Fibroblast of the conjunctiva (primary cell): ENCODE measurements at places on chromosomes 6 and 20.
A peak's percentile ranks its signal among the peaks of the same experiment; 100 is the strongest.

GRCh38 chr6:152642578-152643375 lies 5.6 kb upstream of the SYNE1 start:
- DNase-seq, result peak; percentile 32

DNA sequence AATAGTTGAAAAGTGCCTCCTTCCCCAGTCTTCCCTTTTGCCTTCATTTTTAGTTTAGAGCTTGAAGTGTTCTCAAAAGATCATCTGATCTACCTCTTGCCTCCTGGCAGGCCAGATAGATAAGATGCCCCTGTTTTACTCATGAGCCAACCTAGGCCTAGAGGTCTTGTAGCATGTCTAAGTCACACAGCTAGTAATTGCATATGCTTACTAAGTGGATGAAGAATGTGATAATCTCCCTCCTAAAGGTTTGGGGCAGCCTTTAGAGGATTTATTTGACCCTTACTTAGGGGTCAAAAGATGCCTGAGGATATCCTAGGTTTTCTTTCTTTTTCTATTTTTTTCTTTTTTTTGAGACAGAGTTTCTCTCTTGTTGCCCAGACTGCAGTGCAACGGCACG lies 2.1 kb downstream of the C6orf141 start:
- DNase-seq, result no peak

- no peak for DNase-seq
Measured at GRCh38 chr20:58038123-58038654, 190.3 kb downstream of the ANKRD60 start.

GRCh38 chr6:36150283-36150682 lies 20.0 kb downstream of the MAPK13 start:
- no peak for DNase-seq

DNA sequence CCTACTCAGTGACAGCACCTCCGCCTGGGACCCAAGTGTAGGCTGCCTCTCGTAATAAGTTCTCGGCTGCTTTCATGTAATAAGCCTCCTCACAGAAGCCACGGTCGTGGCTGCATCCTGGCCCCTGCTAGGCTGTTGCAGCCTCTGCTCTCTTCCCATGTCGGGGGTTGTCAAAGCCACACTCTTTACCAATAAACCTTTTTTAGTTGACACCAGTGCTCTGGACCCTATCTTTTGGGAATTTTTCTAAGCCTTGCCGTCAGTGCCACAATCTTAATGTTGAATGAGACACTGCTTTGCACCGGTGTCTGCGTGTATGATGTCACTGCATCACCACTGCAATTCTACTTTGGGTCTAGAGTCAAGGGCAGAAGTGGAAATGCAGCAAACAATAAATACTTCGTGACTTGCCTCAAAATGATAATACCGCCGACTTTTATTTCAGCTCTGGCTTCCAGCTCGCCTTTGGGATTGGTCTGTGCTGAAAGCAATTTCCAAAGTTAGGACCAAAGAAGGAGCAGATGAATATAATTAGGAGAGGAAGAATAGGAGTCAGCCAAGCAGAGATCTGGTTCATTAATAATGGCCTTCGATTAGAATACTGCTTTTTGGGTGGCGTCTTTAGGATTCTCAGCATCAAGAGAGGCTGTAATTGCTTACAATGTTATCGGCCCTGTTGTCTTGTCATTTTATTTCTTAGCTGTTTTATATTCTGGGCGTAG lies 57.6 kb upstream of the CCN6 start:
- no peak for DNase-seq

DNA sequence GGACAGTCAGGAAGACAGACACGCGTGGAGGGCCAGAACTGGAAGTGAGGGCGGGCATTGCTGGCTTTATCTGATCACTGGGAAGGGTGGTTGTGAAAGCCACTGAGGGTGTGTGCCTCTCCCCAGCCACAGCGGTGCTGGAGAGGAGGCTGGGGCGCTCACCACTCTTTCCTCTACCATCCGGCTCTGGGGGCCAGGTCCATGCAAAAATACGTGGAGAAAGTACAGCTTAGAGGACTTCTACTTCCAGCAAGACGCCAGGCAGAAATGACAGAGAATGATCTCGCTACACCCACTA lies 148.8 kb upstream of the RPS6KA2 start:
- DNase-seq, result no peak

GRCh38 chr20:44219791-44220190 lies 9.2 kb upstream of the OSER1 start:
- DNase-seq, result no peak

DNA sequence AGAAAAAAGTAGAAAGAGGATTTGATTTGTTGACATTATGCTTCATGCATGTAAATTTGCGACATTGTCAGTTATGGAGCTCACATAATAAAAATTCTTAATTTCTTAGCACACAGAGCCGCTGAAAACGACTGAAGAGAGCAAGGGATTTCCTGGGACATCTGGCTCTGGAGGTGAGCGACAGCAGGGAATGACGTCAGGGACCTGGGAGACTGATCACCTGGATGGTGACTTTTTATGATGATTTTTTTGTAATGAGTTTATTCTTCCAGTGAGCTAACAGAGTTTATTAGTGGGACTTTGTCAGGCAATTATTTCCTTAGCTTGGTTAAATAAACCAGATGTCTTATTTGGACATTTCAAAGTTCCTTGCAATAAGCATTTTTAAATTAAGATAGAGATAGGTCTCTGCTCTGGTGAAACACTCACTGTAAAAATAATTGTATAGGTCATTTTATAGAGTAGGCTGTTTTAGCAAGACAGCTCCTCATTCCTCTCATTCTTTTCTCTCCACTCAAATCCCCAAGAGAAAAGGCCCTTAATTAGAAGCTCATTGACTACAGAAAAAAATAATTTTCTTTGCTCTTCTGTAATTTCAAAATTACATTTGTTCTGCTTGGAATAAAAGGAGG lies 19.4 kb downstream of the TMEM200A start:
- DNase-seq, result peak; percentile 27

DNA sequence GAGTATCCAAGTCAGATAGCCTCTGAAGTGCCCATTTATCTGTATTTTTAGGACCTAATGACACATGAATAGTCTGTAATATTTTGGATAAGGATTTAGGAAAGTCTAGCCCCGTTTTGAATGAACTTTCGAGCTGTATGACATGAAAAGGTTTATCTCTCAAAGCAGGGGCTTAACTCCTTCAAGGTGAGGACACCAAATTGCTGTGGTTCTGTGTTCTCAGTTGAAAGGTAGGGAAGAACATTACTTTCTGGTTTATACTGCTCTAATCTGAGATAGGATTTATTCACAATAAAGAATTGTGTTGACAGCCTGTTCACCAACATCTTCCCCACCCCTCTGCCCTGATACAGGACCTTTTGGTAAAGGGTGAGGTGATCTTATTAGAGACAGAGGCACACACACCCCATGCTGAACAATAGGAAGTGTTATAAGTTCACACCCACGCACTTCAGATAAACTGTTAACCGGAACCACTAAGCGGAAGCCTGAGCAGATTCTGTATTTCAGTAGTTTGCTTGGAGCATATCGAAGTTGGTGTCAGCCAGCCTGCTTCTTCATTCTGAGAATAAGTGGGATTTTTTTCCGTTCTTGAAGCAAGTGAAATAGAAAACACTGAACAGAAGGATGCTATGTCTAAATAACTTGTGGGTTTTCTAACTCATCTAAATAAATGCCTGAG lies 223.3 kb downstream of the TMEM242 start:
- DNase-seq, result no peak

GRCh38 chr20:46117704-46118467 lies at the start of gene CD40:
Gene CD40 (plus strand): TSS chr20:46118314. CDS start chr20:46118344, 30 bp downstream.
- peak; percentile 16 for DNase-seq

DNA sequence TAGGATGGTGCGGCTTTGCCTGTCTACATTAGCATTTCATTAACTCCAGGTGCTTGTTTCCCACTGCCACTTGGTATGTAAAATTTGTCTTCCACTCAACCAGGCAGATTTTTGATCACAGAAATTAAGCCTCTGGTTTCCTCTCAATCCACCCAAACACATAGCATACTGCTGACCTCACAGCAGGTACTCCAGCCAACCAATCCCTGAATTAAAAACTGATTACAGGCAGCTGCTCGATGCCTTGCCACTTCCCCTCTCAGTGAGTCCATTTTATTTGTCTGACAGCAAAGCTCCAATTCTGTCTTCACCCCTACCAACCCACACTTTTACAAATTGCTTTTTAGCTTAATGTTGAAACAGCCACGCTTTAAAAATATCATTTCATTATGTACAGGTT lies 95.2 kb downstream of the PLCB1 start:
- no peak for DNase-seq

DNA sequence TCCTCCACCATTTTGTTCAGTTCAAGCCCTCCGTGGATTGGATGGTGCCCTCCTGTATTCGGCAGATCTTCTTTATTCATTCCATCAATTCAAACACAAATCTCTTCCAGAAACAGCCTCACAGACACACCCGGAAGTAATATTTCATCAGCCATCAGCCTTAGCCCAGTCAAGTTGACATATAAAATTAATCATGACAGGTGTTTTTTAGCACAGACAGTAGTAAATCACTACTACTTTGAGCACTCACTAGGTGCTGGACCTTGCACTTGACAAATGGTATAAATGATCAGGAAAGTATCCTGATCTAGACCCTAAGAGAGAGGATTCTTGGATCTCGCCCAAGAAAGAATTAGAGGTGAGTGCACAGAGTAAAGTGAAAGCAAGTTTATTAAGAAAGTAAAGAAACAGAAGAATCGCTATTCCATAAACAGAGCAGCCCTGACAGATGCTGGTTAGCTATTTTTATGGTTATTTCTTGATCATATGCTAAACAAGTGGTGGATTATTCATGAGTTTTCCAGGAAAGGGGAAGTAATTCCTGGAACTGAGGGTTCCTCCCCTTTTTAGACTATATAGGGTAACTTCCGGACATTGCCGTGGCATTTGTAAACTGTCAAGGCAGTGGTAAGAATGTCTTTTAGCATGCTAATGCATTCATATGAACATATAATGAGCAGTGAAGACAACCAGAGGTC lies 194.6 kb upstream of the LAMP5 start:
- no peak for DNase-seq

GRCh38 chr6:168565112-168565511 lies 124.1 kb downstream of the SMOC2 start:
- no peak for DNase-seq

DNA sequence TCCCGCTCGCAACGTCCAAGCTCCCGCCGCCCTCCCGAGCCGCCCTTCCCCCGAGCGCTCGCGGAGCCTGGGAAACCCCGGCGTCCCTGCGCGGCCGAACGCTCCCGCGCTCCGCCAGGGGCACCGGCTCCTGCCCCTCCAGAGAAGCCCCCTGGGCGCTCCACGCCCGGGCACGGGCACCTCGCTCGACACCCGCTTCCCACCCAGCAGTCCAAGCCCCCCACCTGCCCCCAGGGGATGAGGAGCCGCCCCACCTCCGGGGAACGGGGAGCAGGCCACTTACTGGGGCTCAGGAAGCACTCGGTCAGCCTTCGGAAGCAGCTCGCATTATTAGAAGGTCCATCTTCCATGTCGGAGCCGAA lies 1.4 kb downstream of the PDE10A start:
- DNase-seq, result no peak

GRCh38 chr6:168154263-168154917 lies 75.4 kb upstream of the FRMD1 start:
- DNase-seq, result no peak

- no peak for DNase-seq
Measured at GRCh38 chr6:130611366-130611765, 215.8 kb upstream of the SMLR1 start.

- no peak for DNase-seq
Measured at GRCh38 chr20:46712056-46712636, 2.7 kb downstream of the SLC2A10 start.

- DNase-seq, result no peak
Measured at GRCh38 chr6:10949579-10950490, 63.0 kb downstream of the SYCP2L start.

- no peak for DNase-seq
Measured at GRCh38 chr20:23602241-23602640, 3.5 kb downstream of the CST9 start.

GRCh38 chr6:7154341-7155139 lies 46.8 kb downstream of the RREB1 start:
- no peak for DNase-seq

DNA sequence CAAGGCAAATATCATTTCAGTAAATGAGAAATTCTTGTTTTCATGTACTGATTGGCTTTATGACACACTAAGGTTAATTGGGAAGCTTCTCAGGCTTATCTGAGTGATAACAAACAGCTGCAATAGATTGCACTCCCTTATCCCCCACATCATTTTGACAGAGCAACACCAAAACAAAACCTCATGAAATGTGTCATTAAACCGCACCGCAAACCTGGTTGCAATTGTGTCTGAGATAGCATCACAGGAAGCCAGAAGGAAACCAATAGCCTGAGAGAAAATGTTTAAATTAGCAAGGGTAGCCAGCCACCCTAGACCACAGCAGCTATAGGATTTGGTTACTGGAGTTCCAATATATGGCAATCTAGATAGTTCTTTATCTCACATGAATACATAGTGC lies 31.6 kb upstream of the LAMA4 start:
- no peak for DNase-seq

DNA sequence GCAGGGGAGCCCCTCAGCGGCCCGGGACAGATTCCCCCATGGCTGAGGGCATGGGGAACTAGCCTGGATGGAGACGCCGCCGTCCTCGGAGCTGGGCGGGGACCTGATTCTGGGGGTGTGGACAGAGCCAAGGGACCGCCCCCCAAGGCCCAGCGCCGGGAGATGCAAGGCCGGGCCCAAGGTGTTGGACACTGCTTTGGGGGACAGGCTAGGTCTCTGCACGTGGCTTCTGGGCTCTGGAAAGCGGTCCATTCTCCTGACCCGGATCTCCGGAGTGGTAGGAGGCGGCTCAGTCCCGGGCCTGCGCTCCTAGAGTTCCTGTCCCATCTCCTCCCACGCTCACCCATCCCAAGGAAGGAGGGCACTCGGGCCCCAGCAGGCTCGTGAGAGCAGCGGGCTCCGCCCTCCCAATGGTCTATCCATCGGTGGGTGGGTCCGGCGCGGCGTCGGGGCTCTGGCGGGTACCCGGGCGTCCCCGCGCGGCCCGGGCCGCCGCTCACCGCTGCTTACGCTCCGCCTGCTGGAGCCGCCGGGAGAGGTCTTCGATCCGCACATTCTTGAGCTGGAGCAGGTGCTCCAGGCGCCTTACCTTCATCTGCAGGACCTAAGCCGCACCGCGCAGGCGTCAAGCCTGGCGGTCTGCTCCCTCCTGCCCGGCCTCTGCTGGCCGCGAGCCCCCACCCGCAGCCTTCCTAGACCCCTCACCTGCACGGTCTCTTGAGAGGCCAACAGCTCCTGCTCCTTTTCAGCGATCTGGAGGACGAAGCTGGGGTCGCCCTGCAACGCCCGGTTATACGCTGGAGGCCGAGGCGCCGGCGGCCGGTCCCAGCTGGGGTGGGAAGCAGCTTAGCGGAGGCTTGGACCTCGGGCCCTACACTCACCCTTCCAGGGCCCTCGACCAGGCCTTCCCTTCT lies 3.3 kb downstream of the SPEF1 start:
- no peak for DNase-seq

GRCh38 chr6:34360556-34360955 lies 31.9 kb downstream of the NUDT3 start:
- DNase-seq, result no peak

GRCh38 chr6:16375843-16376242 lies 137.5 kb downstream of the GMPR start:
- DNase-seq, result no peak
